ENCODE measurements at places on chromosomes 7 and 10. TPM values are rescaled to one million over a fixed set of nuclear protein-coding genes. Genes with fewer than 3 reads are reported as not detected.

- DNase-seq = no peak
Measured at GRCh38 chr7:26156451-26157420, 4.7 kb downstream of the NFE2L3 start.

DNA sequence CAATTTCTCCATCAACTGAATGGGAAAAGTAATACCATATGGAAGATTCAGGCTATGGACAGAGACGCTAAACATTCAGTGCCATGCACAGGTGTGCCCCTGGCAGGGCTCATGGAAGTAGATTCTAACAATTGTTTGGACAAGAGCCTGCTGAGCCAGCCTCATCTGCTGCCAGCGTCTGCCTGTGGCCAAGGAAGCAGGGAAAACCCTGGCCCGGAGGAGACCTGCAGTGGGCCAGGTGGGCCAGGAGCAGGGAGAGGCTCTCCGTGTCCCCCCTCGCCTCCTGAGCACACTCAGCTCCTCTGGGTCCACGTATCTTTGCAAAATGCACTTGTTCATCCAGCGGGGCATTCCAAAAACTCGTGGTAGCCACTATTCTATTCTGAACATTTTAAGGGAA lies 130.1 kb downstream of the TCERG1L start:
- DNase-seq = no peak

- no peak for DNase-seq
Measured at GRCh38 chr7:25979605-25980004, 172.4 kb upstream of the NFE2L3 start.

DNA sequence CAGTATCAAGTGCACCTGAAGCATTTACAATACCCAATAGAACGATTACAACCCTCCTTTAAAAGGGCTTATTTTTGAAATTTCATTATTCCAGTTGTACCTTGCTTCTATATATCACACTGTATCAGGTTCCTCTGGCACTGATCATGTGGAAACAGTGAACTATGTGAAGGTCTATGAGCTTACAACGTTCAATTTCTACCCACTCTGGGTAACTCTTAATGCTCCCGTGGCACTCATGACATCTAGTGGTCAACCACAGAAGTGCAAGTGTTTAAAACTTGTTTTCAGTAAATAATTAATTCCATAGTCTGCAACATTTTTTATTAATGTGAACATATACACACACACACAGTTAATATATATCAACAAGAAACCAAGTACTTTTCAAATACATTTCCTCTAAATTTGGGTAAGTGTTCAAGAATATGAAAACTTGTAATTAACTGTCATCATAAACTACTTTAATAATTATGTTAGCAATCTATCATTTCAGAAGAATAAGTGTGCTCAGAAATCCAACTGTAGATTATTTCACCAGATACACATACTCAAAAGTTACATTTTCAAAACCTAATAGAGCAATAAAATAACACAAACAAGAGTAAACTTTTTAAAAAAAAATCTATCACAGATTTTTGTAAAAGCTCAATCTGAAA lies 61.0 kb downstream of the MPP7 start:
- no peak for DNase-seq

The PDE6C gene
- not detected for total RNA-seq

The SH2B2 gene
- total RNA-seq = 0.67 TPM

Data from Right ventricle myocardium superior (tissue), 1 donor.